ENCODE measurements at places on chromosomes 5 and 9.

- DNase-seq = no peak
Observed at GRCh38 chr9:14906000-14906399, 4.2 kb downstream of the FREM1 start.

- no peak for DNase-seq
Observed at GRCh38 chr5:8726383-8727036, 819.4 kb downstream of the SEMA5A start.

DNA sequence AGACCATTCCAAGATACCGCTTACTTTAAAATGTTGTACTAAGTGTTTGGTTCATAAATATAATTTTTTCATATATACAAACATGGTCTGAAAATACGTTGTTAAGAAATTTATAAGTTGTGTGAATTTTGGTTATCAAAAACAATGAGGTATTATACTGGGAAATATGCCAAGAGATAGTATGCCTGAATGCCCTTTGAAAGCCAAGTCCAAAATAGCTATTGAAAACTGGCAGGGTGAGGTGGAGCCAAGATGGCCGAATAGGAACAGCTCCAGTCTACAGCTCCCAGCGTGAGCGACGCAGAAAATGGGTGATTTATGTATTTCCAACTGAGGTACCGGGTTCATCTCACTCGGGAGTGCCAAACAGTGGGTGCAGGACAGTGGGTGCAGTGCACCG is 533.5 kb downstream of the ZNF608 start:
- DNase-seq = no peak

DNA sequence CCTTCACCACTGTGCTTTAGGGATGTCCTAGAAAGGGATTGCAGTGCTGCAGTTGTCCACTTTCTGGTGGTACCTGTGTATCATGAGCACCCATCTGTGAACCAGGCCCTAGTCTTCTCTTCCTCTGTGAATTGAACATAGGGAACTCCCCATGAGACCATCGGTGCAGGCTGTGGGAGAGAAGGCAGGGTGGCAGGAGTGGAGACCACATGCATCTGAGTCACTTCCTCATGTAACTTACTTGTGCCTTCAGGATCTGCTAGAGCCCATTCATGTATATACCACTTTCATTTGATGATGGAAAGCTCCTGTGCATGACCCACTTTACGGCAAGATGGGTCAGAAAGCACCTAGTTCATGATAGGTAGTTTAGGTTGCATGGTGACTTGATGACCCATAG is 478.1 kb upstream of the CDH9 start:
- DNase-seq = no peak

- no peak for DNase-seq
Observed at GRCh38 chr5:77300451-77300850, 90.0 kb downstream of the PDE8B start.

GRCh38 chr5:133494923-133495246 is 117.5 kb downstream of the FSTL4 start:
- DNase-seq = no peak

DNA sequence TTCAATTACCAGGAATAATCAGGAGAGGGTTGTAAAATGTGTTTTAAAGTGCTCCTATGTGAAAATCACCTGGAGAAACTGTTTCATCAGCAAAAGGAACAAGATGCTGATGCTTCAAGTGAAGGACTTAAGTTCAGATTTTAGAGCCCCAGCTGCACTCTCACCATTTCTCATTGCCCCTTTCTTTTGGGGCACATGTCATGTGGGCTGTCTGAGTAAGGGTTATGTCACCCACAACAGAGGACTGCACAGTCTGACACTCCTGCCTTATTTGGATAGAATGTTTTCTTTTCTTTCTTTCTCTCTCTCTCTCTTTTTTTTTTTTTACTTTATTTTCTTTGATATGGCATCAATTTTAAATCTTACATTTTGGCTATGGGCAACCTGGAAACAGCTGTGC is 204.1 kb upstream of the EFNA5 start:
- DNase-seq = no peak

- DNase-seq = no peak
Observed at GRCh38 chr5:27315363-27316270, 277.2 kb upstream of the CDH9 start.

DNA sequence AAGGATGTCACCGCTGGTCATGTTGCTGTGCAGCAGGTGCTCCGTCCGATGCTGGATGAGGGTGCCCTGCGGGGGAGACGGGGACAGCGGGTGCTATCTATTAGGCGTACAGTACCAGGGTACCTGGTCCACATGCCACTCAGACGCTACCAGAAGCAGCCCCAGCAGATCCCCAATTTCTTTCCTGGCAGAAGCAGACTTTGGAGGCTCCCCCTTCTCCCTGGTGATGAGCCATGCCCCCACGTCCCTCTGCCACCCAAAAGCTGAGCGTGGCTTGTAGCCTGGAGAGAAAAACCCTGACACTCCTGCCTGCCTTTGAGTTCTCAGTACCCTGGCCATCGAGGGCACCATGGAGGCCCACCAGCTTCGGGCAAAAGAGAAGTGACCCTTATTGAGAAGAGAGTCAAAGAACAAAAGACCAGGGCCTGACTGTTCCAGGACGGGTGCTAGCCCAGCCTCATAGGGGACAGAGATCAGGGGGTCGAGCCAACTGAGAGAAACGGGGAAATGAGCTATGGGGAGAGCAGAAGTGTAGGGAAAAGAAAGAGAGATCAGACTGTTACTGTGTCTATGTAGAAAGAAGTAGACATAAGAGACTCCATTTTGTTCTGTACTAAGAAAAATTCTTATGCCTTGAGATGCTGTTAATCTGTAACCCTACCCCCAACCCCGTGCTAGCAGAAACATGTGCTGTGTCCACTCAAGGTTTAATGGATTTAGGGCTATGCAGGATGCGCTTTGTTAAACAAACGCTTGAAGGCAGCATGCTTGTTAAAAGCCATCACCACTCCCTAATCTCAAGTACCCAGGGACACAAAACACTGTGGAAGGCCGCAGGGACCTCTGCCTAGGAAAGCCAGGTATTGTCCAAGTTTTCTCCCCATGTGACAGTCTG is 62.0 kb upstream of the ZNF354B start:
- no peak for DNase-seq

DNA sequence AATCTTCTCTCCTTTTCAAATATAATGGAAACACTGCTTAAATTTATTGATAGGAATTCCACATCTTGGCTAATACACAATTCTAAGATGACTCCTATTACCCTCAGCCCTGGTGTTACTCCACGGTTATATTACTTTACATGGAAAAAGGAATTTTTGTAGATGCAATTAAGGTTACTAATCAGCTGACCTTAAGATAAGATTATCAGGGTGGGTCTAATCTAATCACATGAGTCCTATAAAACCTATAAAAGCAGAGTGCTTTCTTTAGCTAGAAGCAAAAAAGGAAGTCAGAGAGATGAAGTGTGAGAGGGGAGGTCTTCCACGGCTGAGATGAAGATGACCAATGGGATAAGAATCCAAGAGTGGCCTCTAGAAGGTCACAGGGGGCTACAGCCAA is 268.6 kb downstream of the PDE4D start:
- no peak for DNase-seq

GRCh38 chr5:126274763-126275125 is 148.5 kb upstream of the GRAMD2B start:
- DNase-seq = no peak

GRCh38 chr5:33091571-33092363 is 349.0 kb upstream of the TARS1 start:
- no peak for DNase-seq

DNA sequence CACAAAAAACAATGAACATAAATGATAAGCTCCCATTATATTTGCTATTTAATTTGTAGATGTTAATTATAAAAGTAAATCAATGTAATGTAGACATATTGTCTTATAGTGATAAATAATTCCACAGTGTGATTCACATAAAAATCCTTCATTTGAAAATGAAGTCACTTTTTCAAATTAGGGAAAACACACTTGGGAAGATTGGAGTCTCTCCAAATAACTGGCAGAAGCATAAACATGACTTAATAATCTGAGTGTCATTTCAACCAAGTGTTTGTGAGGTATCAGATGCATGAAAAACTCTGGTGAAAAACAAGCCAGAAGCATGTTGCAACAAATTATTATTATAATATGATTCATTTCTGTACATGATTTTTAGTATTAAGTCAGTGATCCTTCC is 102.2 kb downstream of the CETN3 start:
- DNase-seq = no peak

GRCh38 chr9:108083796-108084352 is 594.3 kb upstream of the KLF4 start:
- no peak for DNase-seq

GRCh38 chr5:144142139-144142823 is 28.2 kb downstream of the YIPF5 start:
- DNase-seq = no peak

DNA sequence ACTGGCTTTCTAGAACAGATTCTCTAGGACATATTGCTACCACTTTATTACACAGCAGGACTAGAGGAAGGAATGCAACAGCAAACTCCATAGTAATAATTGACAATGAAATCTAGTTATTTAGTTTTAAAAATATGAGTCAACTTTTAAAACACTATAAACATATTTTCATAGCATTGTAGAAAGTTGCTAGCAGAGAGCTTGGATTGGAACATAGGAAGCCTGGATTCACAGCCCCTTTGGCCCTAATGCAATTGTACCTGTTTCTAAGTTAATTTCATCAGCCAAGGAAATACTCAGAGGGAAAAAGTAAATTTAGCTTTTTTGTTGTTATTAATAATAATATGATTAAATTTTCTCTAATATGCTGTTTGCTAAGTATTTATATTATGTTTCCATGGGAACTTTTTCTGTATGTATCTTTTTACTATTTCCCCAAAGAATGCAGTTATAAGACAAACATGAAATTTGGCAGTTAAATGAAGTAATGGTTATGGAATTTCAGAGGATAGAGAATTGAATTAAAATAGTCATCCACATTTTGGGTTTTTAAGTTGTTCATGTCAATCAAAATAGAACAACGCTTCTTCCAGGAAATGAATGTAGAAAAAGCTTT is 45.6 kb downstream of the VCAN start:
- DNase-seq = no peak

DNA sequence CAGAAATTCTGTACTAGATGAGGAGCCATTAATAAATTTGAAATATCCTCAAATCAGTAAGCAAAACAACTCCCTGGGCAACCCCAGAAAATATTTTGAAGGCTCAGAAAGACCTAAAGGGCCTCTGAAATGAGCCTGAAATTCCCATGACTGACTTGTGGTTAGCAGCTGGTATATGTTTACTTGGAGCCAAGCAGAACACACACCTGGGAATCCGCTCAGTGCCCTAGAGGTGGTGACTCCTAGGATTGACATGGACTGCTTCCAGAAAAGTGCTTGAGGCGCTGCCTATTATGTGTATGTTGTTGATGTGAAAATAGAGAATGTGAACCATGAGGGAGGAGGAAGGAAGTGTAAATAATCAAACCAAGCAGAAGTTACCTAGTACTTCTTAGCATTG is 14.7 kb downstream of the RFK start:
- no peak for DNase-seq

DNA sequence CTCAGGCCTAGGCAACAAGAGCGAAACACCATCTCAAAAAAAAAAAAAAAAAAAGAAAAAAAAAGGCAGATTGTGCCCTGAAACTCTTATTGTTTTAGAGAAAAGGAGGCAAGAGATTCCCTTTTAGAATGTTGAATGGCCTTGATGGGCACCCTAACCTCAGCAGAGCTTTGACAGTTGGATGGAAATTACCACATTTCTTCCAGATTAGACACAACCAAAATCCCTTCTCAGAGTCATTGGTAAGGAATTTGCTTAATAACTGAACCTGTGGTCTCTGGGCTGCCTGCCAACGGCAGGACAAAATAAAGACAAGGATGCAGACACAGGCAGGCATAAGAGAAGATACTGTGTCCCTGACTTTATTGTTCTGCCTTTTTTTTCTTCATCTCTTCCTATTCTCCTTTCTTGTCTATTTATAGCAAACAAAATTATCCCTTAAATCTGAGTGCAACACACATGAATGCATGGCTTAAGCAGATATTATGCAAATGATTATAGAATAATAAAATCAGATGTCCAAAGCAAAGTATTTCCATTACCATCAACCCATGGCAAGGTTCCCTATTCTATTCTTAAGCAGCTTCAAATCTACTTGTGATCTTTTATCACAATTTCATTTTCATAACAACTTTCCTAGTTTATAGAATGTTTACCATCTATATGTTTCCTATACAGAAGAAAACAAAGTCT is 37.3 kb upstream of the TRIO start:
- no peak for DNase-seq

GRCh38 chr5:54363669-54364068 is 53.3 kb upstream of the ARL15 start:
- no peak for DNase-seq

- no peak for DNase-seq
Observed at GRCh38 chr5:54091307-54092130, 218.9 kb downstream of the ARL15 start.

DNA sequence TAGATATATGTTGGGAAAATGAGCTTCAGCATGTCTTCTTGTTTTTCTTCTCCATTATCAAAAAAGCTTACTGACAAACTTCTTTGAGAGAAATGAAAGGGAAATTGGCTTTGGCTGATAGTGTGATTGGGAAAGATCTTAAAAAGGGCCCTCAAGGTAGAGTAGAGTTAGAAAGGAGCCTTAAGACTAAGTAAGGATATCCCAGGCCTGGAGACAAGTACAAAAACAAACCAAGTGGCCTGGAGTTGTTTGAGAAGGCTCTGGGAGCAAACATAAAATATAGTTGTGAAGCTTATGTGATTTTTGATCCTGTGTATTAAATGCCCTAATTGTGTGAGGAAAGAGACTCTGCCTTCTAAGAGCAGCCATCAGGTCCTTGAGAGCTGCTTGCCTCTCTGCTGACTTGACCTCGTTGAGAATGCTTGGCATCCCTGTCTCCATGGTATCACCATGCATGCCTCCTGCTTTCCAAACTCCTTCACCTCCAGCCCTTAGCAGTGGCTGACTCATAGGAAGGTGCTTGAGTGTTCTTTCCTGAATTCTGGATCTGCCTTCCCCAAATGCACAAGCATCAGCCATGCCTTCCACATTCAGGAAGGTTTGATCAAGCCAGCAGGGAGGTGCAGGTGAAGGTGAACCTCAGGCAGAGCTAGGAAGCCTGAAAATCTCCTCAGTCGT is 78.9 kb downstream of the SMARCA2 start:
- no peak for DNase-seq
